Activated T-helper 1 cell treated with anti-CD3 and anti-CD28 coated beads, Interleukin-12 subunit alpha, Interleukin-12 subunit beta, Interleukin-2, Interleukin-4 antibody, amounts not matched to agents 30 ng/mL and 10 ng/mL and 1 ng/mL, durations not matched to agents 14 hours and 24 hours and 36 hours (primary cell): ENCODE measurements at places on chromosomes 11 and 22. TPM values are rescaled to one million over a fixed set of nuclear protein-coding genes. Genes with fewer than 3 reads are reported as not detected.

DNA sequence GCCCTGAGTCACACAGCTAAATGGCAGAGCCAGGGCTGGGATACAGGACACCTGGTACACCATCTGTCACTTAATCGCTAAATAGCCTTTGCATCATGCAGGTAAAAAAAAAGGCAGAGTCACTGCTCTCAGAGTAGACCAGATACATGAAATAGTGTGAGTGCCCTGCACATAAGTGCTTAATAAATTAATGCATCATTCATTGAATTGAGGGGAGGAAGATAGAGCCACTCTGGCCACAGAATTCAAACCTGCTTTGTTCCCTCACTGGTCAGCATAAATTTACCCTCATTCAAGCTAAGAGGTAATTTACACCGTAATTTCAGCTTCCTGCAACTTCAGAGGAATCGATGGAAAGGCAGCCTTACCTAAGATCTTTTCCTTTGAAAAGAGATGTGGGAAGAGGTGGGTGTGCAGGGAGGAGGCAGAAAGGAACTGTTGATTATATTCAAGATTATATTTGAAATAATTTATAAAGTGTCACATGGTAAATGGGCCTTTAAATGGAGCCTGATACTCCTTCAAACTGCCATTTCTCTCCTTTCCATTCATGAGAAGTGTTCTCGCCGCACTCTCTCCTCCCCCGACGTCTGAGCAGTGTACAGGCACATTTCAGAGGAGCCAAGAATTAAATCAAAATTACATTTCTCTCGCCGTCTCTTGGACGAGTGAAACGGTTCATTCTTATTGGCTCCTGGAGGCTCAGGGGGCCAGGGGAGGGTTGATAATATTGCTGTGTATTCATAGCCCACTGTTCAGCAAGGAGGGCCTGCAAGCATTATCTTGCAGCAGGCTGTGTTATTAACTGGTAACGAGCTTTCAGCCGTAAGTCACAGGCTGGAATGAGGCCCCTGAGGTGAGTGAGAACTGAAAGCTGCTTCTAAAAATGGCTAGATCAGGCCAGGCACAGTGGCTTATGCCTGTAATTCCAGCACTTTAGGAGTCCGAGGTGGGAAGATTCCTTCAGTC lies 52.2 kb upstream of the HMGXB4 start:
- DNase-seq, result no peak
- no peaks in the 10 kb centered on the region for H3K27me3 ChIP-seq
- no peaks in the 10 kb centered on the region for H3K4me1 ChIP-seq
- no peak overlapping the region for H3K27ac ChIP-seq

DNA sequence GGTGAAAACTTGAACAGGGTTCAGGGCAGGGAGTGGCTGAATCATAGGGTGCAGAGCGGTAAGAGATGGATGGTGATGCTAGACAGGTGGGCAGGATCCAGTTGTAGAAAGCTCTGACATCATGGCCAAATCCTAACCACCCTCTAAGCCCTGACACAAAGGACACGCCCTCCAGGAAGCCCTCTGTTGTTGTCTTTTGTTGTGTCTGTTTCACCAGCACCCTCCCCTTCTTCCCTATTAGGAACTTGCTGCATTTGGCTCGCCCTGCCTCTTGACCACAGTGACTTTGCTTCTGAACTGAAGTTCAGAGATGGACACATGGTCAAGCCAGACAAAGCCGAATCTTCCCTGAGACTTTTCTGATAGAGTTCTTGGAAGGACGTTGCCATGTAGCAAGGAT lies 14.2 kb upstream of the APOL6 start:
- peaks cover 2% of the 10 kb centered on the region for H3K36me3 ChIP-seq
- peaks cover 3% of the 10 kb centered on the region for H3K27me3 ChIP-seq

DNA sequence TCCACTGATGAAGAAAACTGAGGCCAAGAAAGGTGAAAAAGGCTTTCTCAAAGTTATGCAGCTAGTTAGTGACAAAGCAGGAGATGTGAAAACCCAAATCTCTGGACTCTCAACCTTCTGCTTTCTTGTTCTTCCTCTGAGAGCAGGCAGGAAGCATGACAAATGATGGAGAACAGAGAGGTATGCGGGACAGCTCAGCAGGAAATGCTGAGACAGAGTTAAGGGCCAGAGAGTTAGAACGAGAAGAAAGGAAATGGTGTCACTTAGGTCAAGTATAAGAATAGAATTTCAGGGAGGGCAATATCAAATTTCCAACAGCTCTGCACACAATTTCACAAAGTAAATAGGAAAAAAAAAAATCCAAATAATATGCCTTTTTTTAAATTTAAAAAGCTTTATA lies 67.6 kb upstream of the ARHGAP42 start:
- H3K27ac ChIP-seq, result no peak overlapping the region
- no peaks in the 10 kb centered on the region for H3K36me3 ChIP-seq
- no peaks in the 10 kb centered on the region for H3K4me1 ChIP-seq
- no peak overlapping the region for H3K4me3 ChIP-seq

- peaks cover 70% of the 10 kb centered on the region for H3K4me1 ChIP-seq
- no peak overlapping the region for H3K4me3 ChIP-seq
- no peak overlapping the region for H3K27ac ChIP-seq
- DNase-seq, result no peak
- H3K27me3 ChIP-seq, result no peaks in the 10 kb centered on the region
Observed at GRCh38 chr22:31340765-31341247, 5.3 kb downstream of the PATZ1 start.

GRCh38 chr11:87351676-87352075 lies 313.9 kb downstream of the TMEM135 start:
- no peak for DNase-seq
- no peak overlapping the region for H3K27ac ChIP-seq
- no peak overlapping the region for H3K4me3 ChIP-seq

TRIM49 gene
- total RNA-seq, result not detected in 2 replicates

RAB6A gene
- total RNA-seq, result 81.9 and 88.0 TPM in 2 replicates
